ENCODE measurements at places on chromosomes 3 and 15.

DNA sequence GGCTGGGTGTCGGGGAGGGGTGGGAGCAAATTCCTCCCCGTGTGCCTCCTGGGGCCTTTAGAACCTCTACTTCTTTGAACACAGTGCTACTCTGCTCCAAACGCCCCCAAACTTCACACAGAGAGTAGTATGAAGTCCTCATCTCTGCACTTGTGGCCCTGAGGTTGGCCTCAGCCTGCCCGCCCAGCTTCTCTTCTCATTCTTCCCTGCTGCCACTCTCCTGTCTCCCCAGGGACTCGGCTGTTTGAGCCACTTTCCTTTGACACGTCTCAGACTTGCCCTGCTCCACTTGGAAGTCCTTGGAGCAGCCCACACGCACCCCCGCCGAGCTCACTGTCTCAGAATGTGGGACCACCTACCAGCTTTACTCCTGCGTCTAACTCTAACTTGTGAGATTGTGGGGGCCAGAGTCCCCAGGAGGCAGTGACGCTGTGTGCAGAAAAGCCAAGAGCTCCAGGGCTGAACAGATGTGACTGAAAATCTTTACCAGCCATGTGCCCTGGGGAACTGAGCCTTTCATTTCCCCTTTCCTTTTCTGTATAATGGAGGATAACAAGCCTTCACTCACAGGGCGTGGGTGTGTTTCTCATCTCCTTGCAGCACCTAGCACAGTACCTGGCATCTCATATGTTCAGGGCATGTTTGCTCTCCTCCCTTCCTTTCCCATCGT lies 233.6 kb upstream of the CTDSPL start:
- DNase-seq: no peak

DNA sequence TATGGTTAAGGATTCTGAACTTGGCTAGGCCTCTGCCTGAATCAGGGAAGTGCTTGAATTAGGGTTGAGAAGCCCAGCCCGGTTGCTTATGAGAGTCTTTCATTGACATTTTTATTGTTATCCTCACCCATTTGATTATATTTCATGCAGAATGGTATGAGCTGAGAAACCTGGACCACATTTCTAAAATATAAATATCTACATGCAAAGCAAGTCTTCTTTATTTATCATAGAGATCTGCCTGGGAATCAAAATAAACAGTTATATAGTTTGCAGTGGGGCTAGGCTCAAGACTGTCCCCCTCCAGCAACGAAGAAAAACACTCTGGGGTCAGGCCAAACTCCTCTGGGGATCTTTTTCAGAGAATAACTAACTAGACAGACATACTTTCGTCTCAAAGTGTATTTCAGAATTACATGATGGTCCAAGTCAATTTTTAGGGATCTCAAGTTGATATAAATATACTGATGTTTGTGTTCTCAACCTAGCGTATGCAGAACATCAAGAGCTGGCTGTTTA lies 675.4 kb upstream of the NR2F2 start:
- no peak for DNase-seq

DNA sequence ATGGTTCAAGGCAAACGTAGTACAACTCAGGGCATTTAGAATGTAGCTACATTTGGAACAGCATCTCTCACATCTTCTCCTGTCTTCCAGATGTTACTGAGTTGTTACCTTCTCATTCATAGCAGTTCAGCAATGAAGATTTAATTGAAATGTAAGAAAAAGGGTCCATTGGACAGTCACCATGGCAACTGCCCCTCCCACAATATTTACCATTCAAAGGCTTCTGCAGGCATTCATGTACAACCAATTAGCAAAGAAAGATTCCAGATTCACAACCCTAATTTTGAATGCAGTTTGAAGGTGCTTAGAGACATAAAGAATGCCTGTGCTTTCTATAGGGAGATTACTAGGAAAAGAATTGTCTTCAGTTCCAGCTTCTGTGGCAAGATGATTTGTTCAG lies 22.2 kb downstream of the SCN11A start:
- no peak for DNase-seq

GRCh38 chr3:9037144-9037711 lies 74.0 kb upstream of the RAD18 start:
- no peak for DNase-seq

- no peak for DNase-seq
Measured at GRCh38 chr3:70926835-70927234, 614.4 kb upstream of the MDFIC2 start.

DNA sequence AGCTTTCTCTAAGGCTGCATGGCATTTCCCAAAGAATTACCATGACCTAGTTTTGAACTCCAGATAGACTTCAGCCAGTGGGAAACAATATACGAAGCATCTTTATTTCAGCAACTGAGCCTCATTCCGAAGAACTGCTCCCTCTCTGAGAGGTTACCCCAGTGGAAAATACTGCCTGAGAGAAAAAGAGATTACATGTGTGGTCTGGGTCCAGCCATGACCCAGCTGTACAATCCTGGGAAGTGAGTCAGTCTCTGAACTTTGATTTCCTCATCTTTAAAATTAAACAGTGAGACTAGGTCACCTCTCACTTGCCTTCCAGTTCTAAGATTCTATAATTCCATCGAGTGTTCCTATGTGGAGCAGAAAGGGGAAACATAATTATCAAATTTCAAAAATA lies 42.4 kb downstream of the TNIK start:
- DNase-seq: no peak

DNA sequence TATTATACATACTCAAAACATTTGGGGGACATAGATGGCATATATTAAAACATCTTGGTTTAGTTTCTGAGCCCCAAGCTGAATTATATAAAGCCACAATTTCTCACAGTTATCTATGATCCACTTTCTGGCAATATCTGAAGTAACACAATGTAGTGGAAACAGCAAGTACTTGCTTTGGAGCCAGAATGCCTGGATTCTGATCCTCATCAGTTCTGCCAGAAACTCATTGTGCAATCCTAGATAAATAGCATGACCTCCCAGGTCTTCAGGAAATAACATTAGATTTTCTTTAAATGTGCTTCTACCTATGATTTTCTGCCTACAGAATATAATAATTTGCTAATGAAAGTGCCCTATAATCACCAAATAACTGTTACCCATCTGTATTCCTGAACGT lies 544.9 kb downstream of the NAALADL2 start:
- no peak for DNase-seq

GRCh38 chr15:72722071-72722696 lies 36.2 kb downstream of the BBS4 start:
- peak; percentile 72 for DNase-seq

- DNase-seq: no peak
Measured at GRCh38 chr3:31861826-31862225, 119.2 kb downstream of the OSBPL10 start.

- no peak for DNase-seq
Measured at GRCh38 chr15:101613130-101614000, 38.8 kb downstream of the TM2D3 start.

DNA sequence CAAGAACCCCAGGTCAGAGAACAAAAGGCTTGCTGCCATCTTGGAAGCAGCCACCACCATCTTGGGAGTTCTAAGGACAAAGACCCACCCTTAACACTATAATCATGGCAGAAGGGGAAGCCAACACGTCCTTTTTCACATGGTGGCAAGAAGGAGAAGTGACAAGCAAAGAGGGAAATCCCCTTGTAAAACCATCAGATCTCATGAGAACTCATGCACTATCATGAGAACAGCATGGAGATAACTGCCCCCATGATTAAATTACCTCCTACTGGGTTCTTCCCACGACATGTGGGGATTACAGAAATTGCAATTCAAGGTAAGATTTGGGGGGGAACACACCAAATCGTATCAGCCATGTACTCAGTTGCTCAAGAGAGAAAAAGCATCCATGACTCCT lies 21.1 kb upstream of the GBE1 start:
- no peak for DNase-seq

DNA sequence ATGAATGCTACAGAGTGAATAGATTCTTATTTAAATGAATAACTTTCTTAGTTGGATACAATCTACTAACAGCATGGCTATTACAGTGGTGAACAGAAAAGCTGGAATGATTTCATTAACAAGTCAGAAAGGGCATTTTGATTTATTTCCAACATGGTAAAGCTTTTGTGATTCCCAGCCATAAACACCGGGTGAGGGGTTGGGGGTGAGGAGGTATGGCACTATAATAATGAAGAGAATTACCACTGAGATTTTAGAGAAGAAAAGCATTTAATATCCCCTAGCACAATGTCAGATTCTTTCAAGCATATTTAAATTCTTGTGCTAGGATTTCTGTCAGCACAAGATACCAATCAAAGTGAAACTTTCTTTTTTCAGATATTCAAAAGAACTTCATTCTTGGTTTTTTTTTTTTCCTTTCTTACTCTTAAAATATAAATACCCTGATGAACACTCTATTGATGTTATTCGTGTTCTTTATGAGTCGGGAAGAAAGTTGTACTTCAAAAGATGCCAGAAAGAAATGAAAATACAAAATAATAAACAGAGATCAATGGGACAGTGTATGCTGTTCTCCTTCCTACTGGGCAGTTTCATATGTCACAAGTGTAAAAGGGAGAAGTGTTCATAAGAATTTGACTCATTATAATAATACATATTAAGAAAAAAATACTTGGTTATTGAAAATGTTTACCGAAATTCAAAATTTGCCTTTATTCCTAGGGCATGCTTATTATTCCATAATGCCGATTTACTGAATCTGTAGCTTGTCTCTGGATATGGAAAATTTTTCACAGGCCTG lies 522.8 kb downstream of the CADM2 start:
- DNase-seq: no peak

DNA sequence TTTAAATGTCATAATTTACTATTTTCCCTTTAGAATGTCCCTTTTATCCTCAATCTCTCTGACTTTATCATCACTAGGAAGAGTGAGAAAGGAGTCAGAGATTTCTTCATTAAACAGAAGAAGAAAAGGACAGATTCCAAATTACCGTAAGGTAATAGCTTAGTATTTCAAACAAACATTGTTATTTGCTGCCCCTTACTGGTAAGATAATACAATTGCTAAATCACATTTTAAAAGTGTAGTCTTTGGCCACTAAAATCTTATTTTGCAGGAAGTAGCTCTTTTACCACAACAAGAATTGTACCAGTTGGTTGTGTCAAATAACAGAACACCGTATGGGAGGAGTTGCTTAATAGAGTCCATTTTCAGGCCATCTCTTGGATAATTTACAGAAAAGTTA lies 53.7 kb downstream of the CGGBP1 start:
- no peak for DNase-seq

- DNase-seq: no peak
Measured at GRCh38 chr3:143586576-143586975, 261.7 kb downstream of the SLC9A9 start.

DNA sequence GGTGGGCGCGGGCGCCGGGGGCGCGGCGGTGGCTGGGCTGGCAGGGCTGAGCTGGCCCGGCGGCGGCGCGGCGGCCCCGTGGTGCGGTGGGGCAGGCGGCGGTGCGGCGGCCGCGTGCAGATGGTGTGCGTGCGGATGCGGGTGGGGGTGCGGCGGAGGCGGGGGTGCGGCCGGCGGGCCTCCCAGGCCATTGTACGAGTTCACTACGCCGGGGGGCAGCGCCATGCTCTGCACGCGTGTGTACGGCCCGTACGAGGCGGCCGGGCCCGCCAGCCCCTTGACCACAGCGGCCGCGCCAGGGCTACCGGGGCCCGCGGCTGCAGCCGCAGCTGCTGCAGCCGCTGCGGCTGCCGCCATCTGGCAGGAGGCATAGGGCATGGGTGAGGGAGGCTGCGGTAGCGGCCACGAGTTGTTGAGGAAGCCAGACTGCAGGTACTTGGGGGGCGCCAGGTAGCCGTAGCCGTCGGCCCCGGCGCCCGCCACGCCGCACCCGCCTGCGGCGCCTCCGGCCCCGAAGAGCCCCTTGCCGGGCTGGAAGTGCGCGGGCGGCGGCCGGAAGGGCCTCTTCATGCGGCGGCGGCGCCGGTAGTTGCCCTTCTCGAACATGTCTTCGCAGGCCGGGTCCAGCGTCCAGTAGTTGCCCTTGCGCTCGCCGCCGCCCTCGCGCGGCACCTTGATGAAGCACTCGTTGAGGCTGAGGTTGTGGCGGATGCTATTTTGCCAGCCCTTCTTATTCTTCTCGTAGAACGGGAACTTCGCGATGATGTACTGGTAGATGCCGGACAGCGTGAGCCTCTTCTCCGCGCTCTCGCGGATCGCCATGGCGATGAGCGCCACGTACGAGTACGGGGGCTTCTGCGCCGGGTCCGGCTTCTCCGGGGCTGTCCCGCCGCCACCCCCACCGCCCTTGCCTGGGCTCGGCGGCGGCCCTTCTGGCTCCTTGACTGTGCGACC lies 951 bp downstream of the FOXL2 start:
- DNase-seq: no peak

- DNase-seq: no peak
Measured at GRCh38 chr3:10382892-10383849, 62.3 kb upstream of the SEC13 start.

DNA sequence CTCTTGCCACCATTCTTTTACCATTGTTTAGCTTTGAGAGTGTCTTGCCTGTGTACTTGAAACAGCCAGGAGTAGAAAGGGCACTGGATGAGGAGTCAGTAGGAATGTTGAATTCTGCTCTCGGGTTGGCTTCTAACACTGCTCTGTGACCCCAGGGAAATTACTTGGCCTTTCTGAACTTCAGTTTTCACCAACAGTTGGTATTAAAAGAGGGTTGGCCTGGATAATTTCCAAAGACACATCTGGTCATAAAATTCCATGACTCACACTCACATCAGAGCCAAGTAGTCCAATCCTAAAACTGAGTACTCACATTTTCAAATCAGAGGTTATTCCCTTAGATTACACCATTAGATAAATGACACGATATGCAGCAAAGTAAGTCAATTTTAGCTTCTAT lies 141.6 kb downstream of the ECT2 start:
- DNase-seq: no peak

GRCh38 chr15:88828791-88829190 lies 25.6 kb downstream of the ACAN start:
- no peak for DNase-seq

DNA sequence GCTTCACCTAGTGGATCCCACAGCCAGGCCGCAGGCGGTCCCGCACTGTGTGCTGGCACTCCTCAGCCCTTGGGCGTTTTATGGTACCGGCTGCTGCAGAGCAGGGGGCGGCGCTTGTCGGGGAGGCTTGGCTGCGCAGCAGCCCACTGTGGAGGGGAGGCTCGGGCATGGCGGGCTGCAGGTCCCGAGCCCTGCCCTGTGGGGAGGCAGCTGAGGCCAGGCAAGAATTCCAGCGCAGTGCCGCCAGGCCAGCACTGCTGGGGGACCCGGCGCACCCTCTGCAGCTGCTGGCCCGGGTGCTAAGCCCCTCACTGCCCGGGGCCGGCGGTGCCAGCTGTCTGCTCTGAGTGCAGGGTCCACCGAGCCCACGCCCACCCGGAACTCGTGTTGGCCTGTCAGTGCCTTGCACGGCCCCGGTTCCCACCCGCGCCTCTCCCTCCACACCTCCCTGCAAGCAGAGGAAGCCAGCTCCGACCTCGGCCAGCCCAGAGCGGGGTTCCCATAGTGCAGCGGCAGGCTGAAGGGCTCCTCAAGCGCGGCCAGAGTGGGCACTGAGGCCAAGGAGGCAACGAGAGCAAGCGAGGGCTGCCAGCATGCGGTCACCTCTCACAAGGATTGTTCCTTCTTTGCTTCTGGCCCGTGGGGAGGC lies 435.0 kb upstream of the ATP10A start:
- DNase-seq: no peak

DNA sequence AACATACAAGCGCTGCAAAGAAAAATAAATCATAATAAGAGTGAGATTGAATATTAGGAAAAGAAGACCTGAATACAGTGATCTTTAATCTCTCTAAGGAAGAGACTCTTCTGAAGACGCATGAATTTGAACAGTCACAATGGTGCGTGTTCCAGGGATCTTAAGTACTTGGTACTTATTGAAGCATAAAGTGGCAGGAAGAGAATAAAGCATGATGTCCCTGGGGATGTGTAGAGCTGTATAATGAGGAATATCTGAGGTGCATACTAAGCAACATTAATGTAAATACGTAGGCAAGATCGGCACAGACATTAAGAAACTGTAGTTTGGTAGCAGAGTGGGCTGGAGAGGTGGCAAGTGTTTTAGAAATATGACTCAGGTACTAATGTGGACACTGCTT lies 246.2 kb upstream of the MCTP2 start:
- DNase-seq: no peak

Data from stimulated activated naive CD8-positive, alpha-beta T cell treated with anti-CD3 and anti-CD28 coated beads, Interleukin-15, Interleukin-2, amounts not matched to agents 100 U/mL and 50 U/mL, for 24 hours (primary cell).